Upper lobe of right lung (tissue), 1 donor: ENCODE measurements at places on chromosomes 5 and 9. TPM values are rescaled to one million over a fixed set of nuclear protein-coding genes. Genes with fewer than 3 reads are reported as not detected.

GRCh38 chr9:132894346-132894745 lies 15.6 kb downstream of the SPACA9 start:
- H3K4me3 ChIP-seq, result no peak overlapping the region
- peaks cover 49% of the 10 kb centered on the region for H3K36me3 ChIP-seq
- no peak for DNase-seq

The ADAMTSL2 gene
- total RNA-seq, result 17.4 TPM

- no peak overlapping the region for H3K4me3 ChIP-seq
- no peaks in the 10 kb centered on the region for H3K4me1 ChIP-seq
- H3K27ac ChIP-seq, result no peak overlapping the region
These were observed 65.1 kb downstream of the EFNA5 start for GRCh38 chr5:107605596-107606125.

The FOXD4L4 gene
- total RNA-seq, result 0.23 TPM

GRCh38 chr5:131718487-131719014 lies 78.3 kb downstream of the FNIP1 start:
- H3K27me3 ChIP-seq, result no peaks in the 10 kb centered on the region
- H3K4me3 ChIP-seq, result no peak overlapping the region
- peaks cover 37% of the 10 kb centered on the region for H3K36me3 ChIP-seq
- no peak for DNase-seq
- no peak overlapping the region for H3K27ac ChIP-seq

- H3K4me3 ChIP-seq, result no peak overlapping the region
- H3K27ac ChIP-seq, result no peak overlapping the region
- H3K36me3 ChIP-seq, result no peaks in the 10 kb centered on the region
These were observed 410.1 kb downstream of the DMRT2 start for GRCh38 chr9:1460143-1460769.

The KCNIP1 gene
- 2.7 TPM for total RNA-seq

DNA sequence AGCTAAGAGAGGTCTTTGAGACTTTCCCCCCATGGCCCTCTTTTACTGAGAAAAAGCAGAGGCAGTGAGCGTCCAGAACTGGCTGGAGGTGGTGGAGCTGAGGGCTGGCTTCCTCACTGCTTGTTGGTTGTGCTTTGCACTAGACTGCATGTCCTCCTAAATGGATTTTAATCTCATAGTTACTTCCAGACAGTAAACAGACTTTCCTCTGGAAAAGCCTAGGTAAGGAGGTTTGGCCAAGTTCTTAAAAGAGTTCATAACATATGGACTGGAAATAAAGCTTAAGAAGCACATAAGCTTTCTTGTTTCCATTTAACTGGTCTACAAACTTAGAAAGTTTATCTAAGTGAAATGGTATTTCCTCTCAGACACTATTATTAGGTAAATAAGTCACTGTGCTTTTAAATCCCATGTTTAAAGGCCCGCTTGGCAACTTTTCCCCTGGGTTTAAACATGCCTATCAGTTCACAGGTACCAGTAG lies 2.0 kb downstream of the ASPN start:
- peaks cover 14% of the 10 kb centered on the region for H3K4me1 ChIP-seq
- H3K4me3 ChIP-seq, result peak overlapping the region; percentile 8
- DNase-seq, result no peak
- peak overlapping the region; percentile 47 for H3K27ac ChIP-seq

GRCh38 chr5:154937718-154938466 lies at the start of gene GEMIN5:
Gene GEMIN5 (minus strand): TSS chr5:154938211. CDS start chr5:154938133, 78 bp downstream.
- no peaks in the 10 kb centered on the region for H3K27me3 ChIP-seq
- H3K4me1 ChIP-seq, result peaks cover 32% of the 10 kb centered on the region
- H3K36me3 ChIP-seq, result peaks cover 8% of the 10 kb centered on the region

DNA sequence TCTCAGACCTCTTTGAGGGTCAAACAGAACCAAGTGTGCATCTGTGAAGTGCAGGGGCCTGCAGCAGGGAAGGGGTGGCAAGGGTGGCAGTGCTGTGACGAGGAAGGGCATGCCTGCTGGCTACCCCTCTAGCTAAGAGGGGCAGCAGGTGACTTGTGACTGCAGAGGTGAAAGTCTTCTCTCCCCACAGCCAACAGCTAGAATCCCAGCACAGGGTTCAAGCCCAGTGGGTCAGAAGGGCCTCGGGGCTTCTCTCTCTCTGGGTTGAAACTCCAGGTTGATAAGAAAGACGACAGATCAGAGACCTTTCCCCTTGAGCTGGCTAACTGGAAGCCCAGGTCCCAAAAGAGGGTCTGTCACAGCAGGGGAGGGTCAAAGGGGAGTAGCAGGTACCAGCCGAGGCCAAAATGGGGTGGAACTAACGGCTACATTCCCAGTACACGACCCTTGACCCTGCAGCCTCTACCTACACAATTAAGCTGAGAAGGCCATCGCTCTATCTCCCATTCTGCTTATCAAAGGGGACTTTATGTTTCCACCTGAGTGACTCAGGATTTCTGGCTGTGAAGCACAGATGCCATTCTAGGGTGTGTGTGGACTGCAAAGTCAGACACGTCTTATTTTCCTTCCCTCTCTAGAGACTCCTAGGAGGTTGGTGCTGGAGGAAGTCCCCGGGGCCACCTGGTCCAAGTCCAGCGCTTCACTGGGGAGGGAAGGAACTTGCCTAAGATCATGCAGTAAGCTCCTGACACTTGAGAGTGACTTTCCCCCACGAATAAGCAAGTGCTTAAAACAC lies 14.6 kb downstream of the ANKS6 start:
- no peaks in the 10 kb centered on the region for H3K27me3 ChIP-seq
- H3K4me1 ChIP-seq, result peaks cover 7% of the 10 kb centered on the region
- DNase-seq, result peak; percentile 79
- H3K36me3 ChIP-seq, result no peaks in the 10 kb centered on the region

DNA sequence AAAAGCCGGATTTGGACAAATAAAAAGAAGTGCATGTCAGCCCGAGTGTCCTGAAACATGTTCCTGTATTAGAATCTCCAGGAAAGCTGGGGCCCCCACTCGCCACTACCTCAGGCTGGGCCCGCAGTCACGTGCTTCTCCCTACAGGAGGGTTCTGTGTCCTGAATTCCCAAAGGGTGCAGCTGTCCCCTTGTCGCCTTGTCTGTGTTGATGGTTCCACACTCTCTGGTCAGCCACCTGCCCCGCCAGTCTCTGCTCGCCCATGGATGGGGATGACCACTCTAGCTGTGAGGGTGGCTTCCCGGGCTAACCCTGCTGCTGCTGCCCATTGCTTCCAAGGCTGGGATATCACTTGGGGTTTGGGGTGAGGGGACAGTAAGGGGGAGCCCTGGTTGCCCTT lies 3.1 kb upstream of the TMEM250 start:
- peaks cover 25% of the 10 kb centered on the region for H3K4me1 ChIP-seq
- no peak overlapping the region for H3K4me3 ChIP-seq
- no peak overlapping the region for H3K27ac ChIP-seq
- H3K36me3 ChIP-seq, result no peaks in the 10 kb centered on the region
- peaks cover 5% of the 10 kb centered on the region for H3K27me3 ChIP-seq

- no peaks in the 10 kb centered on the region for H3K27me3 ChIP-seq
- H3K36me3 ChIP-seq, result no peaks in the 10 kb centered on the region
These were observed 71.2 kb downstream of the EPB41L4B start for GRCh38 chr9:109249615-109250014.

The ANKRD18B gene
- total RNA-seq, result 1.2 TPM

- no peaks in the 10 kb centered on the region for H3K4me1 ChIP-seq
- no peak overlapping the region for H3K4me3 ChIP-seq
- H3K27me3 ChIP-seq, result no peaks in the 10 kb centered on the region
- H3K36me3 ChIP-seq, result no peaks in the 10 kb centered on the region
These were observed 132.4 kb downstream of the TRPM6 start for GRCh38 chr9:74755355-74755754.

The CDH6 gene
- total RNA-seq, result 9.4 TPM

- H3K27ac ChIP-seq, result no peak overlapping the region
- H3K36me3 ChIP-seq, result no peaks in the 10 kb centered on the region
- H3K4me3 ChIP-seq, result no peak overlapping the region
- H3K4me1 ChIP-seq, result peaks cover 4% of the 10 kb centered on the region
- no peaks in the 10 kb centered on the region for H3K27me3 ChIP-seq
These were observed 190.2 kb upstream of the NR3C1 start for GRCh38 chr5:143593723-143594122.

- no peak for DNase-seq
- H3K27ac ChIP-seq, result no peak overlapping the region
- peaks cover 43% of the 10 kb centered on the region for H3K36me3 ChIP-seq
- no peak overlapping the region for H3K4me3 ChIP-seq
These were observed 133.4 kb downstream of the DAB2IP start for GRCh38 chr9:121784731-121785411.

The SLC22A4 gene
- 1.8 TPM for total RNA-seq
